Activated CD4-positive, alpha-beta T cell treated with anti-CD3 and anti-CD28 coated beads, Interleukin-2, amount 50 U/mL, for 16 hours (primary cell): ENCODE measurements at places on chromosomes 11 and 22.

- DNase-seq = no peak
These were observed 5.2 kb upstream of the C22orf42 start for GRCh38 chr22:32164075-32164860.

DNA sequence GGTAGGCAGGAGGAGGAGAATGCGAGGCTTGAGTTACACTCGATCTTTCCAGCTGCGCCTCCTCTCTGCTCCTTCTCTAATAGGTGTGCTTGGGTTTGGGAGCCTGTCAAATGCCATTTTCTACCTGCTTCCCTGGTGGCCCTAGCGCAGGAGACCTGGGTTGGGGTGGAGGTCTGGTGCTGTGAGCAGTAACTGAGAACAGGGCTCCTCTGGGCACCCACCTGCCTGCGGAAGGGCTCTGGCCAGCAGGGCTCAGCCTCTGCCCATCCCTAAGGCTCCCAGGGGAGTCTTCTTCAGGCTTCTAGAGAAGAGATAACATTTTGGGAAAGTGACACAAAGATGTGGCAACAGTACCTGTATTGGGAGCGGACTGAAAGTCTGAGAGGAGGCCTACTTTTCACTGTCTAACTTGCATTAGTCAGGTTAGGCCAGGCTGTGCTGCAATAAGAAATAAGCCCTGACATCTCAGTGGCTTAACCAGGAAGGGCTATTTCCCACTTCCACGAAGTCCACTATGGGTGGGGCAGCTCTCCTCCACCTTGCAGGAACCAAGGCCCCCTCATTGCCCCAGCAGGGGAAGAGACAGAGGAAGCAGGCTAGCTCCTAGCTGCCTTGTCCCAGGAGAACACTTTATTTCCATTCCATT lies 7.7 kb upstream of the LTO1 start:
- no peak for DNase-seq

DNA sequence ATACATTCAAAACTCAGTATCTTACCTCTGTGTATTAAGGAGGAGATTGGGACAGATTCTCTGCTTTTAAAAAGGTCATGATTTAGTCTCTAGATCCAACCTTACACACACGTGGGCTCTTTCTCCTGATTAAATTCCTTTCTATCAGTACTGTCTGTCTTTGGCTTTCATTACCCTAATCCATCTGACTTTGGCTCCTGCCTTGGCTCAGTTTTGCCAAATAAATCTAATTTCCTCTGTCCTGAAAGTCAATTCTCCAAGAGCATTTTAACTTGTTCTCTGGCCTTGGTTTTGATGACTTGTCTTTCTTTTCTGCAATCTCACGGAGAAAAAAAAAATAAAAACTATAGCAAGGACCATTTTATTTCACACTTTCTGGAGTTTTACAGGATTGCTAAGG lies 176.6 kb upstream of the PDGFD start:
- no peak for DNase-seq

DNA sequence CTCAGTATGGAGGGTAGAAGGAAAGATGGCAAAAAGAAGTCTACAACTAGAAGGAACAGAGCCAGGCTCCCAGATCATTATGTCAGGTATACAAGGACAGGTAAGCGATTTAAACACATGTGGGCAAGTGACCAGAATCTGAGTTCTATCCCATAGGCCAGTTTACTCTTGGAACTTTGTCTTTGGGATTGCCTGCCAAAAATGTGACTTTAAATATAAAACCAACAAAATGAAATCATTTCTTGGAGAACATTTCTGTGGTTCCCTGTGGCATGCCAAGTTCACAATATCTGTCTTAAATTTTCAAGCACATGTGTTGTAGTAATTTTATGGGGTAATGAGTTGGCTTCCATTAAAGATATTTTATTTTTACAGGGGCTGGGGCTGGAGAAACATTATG lies 141.0 kb downstream of the SLC17A6 start:
- no peak for DNase-seq

GRCh38 chr22:48567213-48567975 lies 1260.3 kb downstream of the BRD1 start:
- no peak for DNase-seq
